ENCODE measurements at places on chromosomes 7 and 10. TPM values are rescaled to one million over a fixed set of nuclear protein-coding genes. Genes with fewer than 3 reads are reported as not detected.

DNA sequence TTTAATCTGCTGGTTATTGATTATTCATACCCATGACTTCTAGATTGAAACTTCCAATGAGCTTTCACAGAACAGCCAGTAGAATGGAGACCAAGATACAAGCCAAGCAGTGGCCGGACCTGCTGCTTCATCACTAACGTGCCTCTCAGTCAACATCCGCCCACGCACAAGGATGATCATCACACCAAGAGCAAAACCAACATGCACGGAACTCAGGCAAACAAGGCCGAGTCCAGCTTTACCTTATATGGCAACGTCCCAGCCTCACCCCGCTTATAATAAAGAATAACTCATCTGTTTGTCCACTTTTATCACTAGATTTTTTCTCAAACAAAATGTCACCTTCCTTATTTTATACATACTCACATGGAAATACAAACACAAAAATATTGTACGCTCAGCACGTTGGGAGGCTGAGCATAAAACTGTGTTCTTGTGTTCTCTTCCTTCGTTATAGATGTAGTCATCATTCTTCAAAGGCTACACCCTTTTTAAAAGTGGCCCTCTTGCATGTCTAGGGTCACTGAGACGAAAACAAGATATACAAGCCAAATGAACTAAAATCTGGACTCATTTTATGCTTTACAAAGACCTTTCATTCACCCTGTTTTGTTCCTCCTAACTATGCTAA, 122.7 kb downstream of the SFMBT2 start:
- H3K4me3 ChIP-seq, result no peak overlapping the region
- H3K27me3 ChIP-seq, result no peaks in the 10 kb centered on the region
- no peaks in the 10 kb centered on the region for H3K4me1 ChIP-seq
- H3K36me3 ChIP-seq, result no peaks in the 10 kb centered on the region
- DNase-seq, result no peak
- H3K27ac ChIP-seq, result no peak overlapping the region

GRCh38 chr10:63722537-63722936, 201.3 kb downstream of the REEP3 start:
- peak; percentile 69 for DNase-seq
- H3K27ac ChIP-seq, result no peak overlapping the region
- H3K4me3 ChIP-seq, result no peak overlapping the region
- H3K36me3 ChIP-seq, result no peaks in the 10 kb centered on the region

GRCh38 chr7:141483044-141483443, 68.2 kb upstream of the AGK start:
- no peaks in the 10 kb centered on the region for H3K27me3 ChIP-seq
- H3K4me3 ChIP-seq, result no peak overlapping the region
- H3K4me1 ChIP-seq, result no peaks in the 10 kb centered on the region

DNA sequence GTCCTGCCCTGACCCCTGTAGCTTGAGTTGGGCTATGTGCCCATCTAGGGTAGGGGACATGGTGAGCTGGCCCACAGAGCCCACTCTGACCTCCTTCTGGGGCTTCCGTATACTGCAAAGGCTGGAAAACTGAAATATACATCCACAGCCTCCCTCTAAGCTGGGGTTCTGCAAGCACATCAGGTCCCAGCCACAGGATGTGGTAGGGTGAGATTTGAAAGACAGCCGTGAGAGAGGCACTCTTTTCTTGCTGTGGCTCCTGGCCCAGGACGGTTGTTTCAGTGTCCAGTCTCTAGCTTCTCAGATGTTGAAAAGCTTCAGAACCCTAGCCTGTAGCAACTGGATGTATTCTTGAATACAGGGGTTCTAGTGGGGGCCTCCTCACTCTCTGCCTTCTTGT, 60.1 kb upstream of the ADRB1 start:
- H3K27me3 ChIP-seq, result peaks cover 24% of the 10 kb centered on the region
- no peak overlapping the region for H3K4me3 ChIP-seq
- no peak overlapping the region for H3K27ac ChIP-seq

GRCh38 chr7:151590071-151590849, 70.6 kb upstream of the RHEB start:
- no peak overlapping the region for H3K4me3 ChIP-seq
- no peak overlapping the region for H3K27ac ChIP-seq
- H3K36me3 ChIP-seq, result peaks cover 27% of the 10 kb centered on the region
- H3K4me1 ChIP-seq, result peaks cover 19% of the 10 kb centered on the region
- no peaks in the 10 kb centered on the region for H3K27me3 ChIP-seq

GRCh38 chr7:44381494-44382220, 56.3 kb upstream of the CAMK2B start:
- H3K36me3 ChIP-seq, result peaks cover 7% of the 10 kb centered on the region
- no peaks in the 10 kb centered on the region for H3K27me3 ChIP-seq
- no peak overlapping the region for H3K4me3 ChIP-seq
- no peak for DNase-seq
- H3K27ac ChIP-seq, result no peak overlapping the region

DNA sequence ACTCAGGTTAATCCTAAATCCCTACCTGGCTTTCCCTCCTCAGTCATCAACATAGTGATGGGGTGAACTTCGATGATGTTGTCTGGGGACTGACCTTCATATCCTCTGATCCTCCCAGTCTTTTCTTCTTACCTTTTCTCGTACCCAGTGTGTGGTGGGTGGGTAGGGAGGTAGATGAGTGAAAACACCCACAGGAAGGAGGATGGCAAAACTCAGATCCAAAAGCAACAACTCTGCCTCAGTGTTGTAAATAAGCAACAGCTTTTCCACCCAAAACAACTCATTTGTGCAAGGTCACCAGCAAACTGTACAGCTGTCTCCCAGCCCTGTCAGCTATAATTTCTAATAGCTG, 38.6 kb downstream of the VOPP1 start:
- peaks cover 36% of the 10 kb centered on the region for H3K4me1 ChIP-seq
- no peak for DNase-seq
- no peaks in the 10 kb centered on the region for H3K36me3 ChIP-seq

GRCh38 chr10:48684792-48685623, at the start of gene WDFY4:
TSS of gene WDFY4 (plus strand) at chr10:48684873. CDS start at chr10:48709733, 24,860 bp downstream.
- no peaks in the 10 kb centered on the region for H3K4me1 ChIP-seq
- H3K36me3 ChIP-seq, result no peaks in the 10 kb centered on the region
- H3K27me3 ChIP-seq, result peaks cover 13% of the 10 kb centered on the region
- H3K4me3 ChIP-seq, result no peak within 1 kb of the TSS

Gene COL17A1
- total RNA-seq, result under 0.01 TPM

Gene MPLKIP
- 8.0 TPM for total RNA-seq

Gene RPP30
- 47.1 TPM for total RNA-seq

Gene PALD1
- 0.29 TPM for total RNA-seq

Gene CTAGE15
- not detected for total RNA-seq

All from osteoblast (primary cell).